ENCODE measurements at places on chromosomes 3 and 15.

DNA sequence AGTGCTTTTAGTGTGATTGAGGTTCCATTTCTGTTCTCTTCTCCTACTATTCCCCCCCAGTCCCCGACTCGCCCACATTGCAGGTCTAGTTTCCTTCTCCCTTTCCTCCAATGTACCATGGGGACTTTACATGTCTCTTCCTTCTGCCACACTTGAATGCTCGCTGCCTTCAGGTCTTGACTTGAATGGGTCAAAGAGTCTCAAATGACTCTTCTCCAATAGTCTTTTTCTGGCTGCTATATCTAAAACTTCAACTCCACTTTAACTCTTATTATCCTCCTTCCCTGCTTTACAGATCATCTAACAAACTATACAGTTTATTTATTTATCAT is 213.9 kb upstream of the SLC2A2 start:
- no peak for DNase-seq

GRCh38 chr15:85618956-85619491 is 175.7 kb downstream of the KLHL25 start:
- DNase-seq, result peak; percentile 84

GRCh38 chr3:119555309-119555735 is 4.1 kb downstream of the CD80 start:
- no peak for DNase-seq

DNA sequence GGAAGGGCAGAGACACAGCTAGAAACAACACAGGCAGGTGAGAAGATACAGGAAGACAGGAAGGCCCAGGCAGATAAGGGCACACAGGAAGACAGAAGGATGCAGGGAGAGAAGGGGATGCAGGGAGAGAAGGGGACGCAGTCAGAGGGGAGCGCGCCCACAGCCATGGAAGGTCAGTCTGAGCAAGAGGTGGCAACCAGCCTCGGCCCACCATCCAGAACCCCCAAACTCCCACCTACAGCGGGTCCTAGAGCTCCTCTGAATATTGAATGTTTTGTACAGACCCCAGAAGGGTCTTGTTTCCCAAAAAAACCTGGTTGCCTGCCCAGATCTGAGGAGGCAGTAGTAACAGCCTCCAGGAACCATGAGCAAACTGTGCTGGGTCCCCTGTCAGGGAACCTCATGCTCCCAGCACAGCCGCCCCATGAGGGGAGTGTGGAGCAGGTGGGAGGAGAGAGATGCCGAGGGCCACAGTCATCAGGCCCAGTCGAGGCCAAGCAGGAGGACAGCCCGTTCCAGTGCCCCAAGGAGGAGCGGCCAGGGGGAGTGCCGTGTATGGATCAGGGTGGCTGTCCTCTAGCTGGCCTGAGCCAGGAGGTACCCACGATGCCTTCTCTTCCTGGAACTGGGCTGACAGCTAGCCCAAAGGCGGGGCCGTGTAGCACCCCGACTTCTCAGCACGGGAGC is 27.6 kb upstream of the SLC28A1 start:
- DNase-seq, result no peak

- DNase-seq, result no peak
Measured at GRCh38 chr15:65821070-65821469, 29.0 kb upstream of the DENND4A start.

GRCh38 chr15:92468991-92469390 is 75.3 kb downstream of the ST8SIA2 start:
- DNase-seq, result no peak

- no peak for DNase-seq
Measured at GRCh38 chr15:40846841-40847222, 3.0 kb downstream of the SPINT1 start.

GRCh38 chr3:134430950-134431445 is 54.8 kb downstream of the ANAPC13 start:
- DNase-seq, result no peak

- DNase-seq, result no peak
Measured at GRCh38 chr3:111571907-111572460, 23.2 kb downstream of the ZBED2 start.

- DNase-seq, result peak; percentile 27
Measured at GRCh38 chr3:58092521-58092920, 84.3 kb downstream of the FLNB start.

DNA sequence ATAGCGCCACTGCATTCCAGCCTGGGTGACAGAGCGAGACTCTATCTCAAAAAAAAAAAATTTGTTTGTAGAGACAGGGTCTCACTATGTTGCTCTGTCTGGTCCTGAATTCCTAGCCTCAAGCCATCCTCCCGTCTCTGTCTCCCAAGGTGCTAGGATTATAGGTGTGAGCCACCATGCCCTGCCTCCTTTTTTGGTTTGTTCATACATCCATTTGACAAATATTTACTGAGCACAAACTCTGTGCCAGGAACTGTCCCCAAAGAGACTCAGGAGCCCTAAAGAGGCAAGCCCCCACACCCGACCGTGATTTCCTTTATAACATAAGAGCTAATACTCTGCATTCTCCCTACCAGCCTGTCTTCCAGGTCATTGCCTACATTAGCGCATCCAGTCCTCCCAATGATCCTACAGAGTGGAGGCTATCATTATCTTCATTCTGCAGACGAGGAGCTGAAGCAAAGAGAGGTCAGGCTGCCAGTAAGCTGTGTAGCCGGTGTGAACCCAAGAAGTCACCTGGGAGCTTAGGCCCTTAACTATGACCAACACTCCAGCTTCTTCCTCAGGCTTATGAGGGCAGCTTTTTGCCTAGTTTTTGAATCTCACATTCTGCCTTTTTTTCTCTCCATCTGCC is 6.3 kb upstream of the PXK start:
- no peak for DNase-seq

DNA sequence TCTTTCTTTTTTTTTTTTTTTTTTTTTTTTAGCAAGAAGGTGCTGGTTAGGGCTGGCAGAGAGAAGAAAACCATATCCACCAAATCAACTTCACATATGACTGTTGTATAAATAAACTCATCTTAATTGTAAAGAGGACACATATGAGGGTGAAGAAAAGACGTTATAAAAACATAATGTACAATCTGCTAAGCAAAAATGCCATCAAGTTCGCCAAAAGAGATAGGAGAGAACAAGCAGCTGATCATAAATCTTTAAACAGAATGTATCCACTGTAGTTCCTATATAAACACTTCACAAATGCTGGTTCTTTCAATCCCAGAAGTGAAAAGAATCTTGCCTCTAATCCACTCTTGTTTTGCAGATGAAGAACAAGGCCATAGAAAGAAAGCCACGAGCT is 9.2 kb downstream of the FGF12 start:
- DNase-seq, result no peak

- no peak for DNase-seq
Measured at GRCh38 chr3:30035935-30036567, 570.4 kb upstream of the TGFBR2 start.

GRCh38 chr15:76866716-76867321 is 38.3 kb downstream of the SCAPER start:
- peak; percentile 19 for DNase-seq

DNA sequence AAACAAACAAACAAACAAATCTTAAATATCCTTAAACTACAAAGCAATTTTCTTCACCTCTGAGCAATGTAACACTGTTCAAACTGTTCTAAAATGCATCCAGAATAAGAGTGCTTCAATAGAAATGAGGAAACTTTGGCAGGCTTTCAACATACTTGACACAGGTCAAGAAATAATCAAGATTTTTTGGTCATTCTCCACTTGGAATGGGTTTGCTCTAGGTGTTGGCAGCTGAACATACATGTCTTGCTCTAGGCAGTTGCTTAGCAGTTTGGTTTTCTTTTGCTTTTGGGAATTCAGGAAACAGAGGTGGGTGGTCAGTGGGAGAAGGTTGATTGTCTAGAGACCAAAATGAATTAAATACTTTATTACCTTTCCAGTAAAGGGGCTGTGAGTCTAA is 1.4 kb upstream of the LRRC3B start:
- DNase-seq, result no peak

GRCh38 chr3:55858302-55858701 is 371.2 kb upstream of the WNT5A start:
- no peak for DNase-seq

DNA sequence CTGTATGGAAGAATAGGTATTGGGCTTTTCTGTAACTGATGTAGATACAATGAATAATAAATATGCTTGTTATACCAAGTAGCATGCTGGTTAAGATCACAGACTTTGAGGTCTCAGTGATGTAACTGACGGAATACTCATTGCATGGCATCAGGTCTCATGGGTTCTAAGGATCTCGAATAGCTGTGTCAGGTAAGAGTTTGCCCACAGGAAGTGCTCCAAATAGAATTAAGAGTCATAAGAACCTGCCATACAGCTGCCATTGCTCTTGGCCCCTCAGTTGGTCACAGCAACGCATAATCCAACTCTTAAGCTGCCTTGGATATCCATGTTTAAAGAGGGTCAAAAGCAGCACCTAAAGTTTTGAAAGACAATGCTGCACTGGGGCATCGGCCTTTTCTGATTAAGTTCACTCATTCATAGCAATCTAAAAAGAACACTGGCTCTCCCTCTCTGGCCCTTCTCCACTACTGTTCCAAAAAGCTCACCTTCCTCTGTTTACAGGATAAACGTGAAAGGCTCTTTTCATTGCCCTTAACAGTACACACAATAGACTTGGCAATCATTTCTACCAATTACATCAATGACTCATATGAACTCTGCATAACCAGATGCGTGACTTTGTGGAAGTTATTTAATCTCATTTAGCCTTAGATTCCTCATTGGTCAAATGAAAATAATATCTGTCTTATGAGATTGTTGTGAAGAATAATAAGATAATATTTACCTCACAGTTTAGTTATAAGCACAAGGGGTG is 74.6 kb downstream of the ZBTB20 start:
- no peak for DNase-seq

DNA sequence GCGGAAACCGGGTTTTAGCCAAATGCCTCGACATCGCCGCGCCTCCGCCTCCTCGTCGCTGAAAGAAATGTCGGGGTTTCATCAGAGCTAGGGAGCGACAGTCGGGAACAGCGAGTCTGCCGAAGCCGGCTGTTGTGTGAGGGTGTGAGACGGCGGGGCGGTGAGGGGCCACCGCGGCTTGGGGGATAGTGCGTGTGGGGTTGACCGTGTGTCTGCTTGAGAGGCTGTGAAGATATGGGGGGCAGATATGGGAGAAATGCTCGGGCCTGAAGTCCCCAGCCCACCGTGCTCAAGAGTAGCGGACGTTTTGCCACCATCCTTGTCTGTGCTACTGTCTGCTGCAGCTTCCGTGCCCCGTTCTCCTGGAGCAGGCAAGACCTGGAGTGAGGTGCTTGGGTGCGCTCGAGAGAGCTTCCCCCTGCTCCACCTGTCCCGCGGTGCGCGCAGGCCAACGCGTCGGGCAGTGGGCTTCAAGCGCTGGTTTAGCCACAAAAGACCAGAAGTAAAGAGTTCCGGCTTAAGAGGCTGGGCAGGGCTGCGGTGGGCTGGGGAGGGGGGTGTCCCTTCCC is 716 bp upstream of the ISLR2 start:
- no peak for DNase-seq

DNA sequence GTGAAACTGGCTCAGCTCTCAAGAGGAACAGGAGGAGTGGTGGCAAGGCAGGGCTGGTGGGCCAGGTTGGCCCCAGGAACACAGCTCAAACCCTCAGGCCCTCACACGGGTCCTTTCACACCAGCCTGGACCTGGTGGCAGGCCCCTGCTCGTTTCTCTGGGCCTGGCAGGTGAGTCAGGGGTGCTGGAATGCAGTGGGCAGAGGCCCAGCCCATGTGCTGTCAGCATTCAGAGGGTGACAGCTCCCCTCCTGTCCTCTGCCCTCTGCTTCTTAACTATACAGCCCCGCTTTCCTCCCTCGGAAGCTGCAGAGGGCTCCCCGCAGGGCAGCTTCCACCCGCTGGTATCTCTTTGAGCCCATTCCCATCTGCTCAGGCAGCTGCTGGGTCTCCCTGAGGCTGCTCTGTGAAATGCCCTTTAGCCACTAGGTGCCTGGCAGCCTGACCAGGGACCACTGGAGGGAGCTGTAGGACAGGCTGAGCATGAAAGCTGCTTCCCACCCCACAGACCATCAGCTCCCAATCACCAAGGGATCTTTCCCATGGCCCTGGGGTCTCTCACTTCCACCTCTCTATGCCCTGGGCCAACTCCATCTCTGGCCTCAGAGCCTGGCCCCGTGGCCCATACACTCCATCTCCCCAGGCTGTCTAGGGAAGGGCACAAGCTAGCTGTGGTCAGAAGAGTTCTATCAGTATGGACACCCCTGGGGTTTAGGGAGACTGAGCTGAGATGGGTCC is 24.8 kb downstream of the SHF start:
- peak; percentile 60 for DNase-seq

GRCh38 chr3:105334138-105334882 is 32.4 kb upstream of the ALCAM start:
- DNase-seq, result no peak

GRCh38 chr15:27730868-27731267 is 368.2 kb downstream of the OCA2 start:
- no peak for DNase-seq

- no peak for DNase-seq
Measured at GRCh38 chr15:73922186-73923151, 3.8 kb upstream of the LOXL1 start.

GRCh38 chr3:184496933-184497332 is 64.7 kb upstream of the EPHB3 start:
- DNase-seq, result no peak

DNA sequence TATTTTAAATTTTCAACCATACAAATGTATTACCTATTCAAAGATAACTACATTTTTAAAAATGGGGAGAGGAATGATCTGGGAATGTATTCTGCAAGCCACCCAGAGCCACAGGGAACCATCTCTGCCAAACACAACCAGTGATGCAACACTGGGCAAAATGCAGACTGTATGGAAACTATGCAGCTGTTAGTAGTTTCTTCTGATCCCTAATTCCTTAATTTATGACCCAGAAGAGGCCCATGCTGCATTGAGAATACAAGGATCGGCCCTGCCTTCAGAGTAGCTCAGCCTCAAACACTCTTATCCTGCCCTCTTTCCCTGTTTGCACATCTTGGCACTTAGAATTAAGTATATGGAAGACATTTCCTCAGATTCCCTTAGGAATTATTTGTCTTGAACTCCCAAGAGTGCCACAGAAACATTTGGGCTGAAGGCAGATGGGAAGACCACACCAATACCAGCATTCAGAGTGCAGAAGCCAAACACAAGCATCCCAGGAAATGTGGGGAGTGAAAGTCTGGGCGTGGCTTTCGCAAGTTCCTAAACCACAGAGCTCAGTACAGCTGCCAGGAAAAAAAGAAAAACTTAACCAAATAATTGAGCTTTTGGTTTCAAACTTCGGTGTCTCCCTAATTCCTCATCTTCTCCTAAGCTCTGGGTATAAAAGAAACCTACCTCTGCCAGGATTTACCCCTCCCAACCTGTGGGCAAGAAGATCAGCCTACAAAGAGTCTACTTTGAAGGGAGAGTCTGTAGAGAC is 5.3 kb downstream of the SNUPN start:
- DNase-seq, result no peak

GRCh38 chr15:80800067-80800466 is 20.9 kb downstream of the CEMIP start:
- DNase-seq, result no peak

DNA sequence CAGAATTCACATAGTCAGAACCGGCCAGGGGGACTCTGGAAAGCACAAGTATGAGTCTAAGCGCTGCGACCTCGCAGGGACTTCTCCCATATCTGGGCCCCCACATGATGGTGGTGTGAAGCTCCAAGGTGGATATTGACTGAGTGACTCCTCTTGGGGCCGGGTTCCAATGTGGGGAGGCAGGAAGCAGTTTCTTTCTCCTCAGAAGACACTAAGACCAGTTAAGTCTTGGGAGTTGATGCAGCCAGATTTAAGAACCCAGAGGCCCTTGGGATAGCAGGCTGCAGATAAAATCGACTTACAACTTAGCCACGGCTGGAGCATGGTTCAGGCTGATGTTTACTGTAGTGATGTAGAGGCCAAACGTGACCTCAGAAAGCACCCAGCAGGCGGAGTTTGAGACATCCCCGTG is 55.4 kb upstream of the KLF13 start:
- no peak for DNase-seq

Data from HFF-Myc (cell line).